Neural progenitor cell (in vitro differentiated cells): ENCODE measurements at places on chromosomes 5 and 9.

DNA sequence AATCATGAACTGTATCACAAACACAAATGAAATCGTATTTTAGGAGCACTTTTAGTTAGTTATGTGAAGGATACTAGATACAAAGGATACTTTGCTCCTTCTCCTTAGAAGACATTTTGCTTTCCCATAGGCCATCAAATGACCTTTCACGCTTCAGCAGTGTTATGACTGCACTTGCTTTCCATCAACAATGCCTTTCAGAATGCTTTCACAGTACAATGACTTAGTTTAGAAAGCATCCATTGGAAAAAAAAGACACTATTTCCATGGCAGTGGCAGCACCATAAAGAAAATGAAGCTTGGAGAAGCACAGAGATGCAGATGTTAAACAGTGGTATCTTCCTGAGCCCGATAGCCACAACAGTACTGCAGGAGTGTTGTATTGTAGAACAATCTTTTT, 203.9 kb downstream of the PCSK1 start:
- no peak for DNase-seq

DNA sequence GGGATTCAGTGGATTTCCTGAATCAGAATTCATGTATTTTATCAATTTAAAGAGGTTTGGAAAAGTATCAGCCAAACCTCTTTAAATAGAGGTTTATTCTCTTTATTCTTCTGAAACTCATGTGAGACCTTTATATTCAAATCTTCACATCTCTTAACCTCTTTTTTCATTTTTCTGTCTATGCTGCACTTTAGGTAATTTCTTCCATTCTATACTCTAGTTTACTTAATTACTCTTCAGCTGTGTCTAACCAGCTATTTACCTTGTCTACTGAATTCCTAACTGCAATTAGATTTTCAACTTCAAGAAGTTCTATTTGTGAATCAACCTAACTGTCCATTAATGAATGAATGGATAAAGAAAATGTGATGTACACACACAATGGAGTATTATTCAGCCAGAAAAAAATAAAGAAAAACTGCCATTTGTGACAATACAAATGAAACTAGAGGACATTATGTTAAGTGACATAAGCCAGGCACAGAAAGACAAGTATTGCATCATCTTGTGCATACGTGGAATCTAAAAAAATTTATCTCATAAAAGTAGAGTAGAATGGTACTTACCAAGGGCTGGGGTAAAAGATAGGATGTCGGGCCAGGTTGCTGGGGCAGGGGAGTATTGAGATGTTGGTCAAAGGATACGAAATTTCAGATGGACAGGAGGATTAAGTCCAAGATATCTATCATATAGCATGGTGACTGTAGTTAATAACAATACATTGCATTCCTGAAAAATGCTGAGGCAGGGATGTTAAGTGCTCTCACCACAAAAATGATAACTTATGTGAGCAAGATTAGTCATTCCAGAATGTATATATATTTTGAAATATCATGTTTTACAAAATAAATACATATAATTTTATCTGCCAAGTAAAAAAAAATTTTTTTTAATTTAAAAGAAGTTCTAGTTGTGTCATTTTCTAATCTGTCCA, 129.5 kb upstream of the LRRTM2 start:
- no peak for DNase-seq

DNA sequence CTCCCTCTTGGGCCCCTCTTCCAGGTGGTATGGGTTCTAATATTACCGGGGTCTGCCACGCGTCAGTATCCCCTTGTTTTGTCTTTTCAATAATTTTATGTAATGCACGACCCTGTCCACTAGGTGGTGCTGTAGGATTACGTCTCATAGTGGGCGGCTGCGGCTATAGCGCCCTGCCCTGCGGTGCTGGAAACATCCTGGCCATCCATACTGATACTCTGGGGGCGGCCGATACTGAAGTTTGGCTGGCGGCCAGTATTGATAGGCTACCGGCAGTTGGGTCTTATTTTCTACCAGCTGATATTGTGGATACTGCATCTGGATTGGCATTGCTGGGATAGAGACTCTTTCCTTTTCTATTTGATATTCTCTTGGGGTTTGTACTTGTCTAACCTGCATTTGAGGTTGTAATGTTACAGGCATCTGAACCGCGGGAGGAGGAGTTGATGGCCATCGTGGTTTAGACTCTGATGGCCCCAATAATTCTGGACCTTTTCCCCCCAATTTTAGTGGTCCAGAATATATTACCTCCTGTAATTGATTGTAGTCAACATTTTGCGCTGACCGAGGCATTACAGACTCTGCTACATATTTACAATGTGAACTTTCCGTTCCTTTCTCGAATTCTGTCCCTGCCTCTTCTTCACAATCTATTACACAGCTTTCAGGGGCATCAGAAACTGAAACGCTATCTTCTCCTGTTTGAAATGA, 3.3 kb upstream of the TMEM141 start:
- peak; percentile 91 for DNase-seq

DNA sequence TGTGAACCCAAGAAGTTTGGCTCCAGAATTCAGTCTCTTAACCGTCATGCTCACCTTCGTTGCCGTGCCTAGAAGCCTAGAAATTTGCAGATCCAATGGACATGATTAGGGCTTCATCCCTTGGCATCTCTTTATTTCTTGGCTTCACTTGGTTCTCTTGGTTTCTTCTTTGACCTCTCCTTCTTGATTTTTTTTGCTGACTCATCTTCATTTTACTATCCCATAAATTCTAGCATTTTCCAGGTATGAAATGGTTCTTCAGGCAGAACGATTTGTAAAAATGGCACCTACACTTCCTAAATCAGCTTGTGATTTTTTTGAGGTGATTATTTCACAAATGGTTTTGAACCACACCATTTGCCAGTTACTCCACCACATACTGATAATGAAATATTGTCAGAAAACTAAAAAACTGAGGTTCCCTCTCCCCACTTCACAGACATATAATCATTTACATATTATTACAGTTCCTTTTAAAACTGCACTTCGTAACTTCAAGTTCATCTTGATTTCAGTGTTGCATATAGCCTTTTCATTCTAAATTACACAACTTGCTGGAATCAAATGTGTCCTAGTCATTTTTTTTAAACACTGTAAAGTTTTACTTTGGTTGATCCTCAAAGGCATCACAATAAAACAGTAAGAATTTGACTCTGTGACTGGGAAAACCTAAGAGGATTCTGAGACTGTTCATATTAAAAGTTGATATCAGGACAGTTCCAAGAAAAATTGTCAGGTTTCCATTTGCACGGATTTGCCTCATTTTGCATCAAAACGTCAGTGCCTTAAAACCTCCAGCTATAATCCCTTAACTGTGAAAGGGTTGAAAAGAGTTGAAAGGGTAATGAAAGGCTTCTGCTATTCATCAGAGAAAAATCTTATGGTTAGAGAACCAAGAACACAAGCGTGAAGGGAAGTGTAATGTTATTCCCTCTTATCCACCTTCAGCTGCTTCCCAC, 8.9 kb upstream of the NREP start:
- no peak for DNase-seq

DNA sequence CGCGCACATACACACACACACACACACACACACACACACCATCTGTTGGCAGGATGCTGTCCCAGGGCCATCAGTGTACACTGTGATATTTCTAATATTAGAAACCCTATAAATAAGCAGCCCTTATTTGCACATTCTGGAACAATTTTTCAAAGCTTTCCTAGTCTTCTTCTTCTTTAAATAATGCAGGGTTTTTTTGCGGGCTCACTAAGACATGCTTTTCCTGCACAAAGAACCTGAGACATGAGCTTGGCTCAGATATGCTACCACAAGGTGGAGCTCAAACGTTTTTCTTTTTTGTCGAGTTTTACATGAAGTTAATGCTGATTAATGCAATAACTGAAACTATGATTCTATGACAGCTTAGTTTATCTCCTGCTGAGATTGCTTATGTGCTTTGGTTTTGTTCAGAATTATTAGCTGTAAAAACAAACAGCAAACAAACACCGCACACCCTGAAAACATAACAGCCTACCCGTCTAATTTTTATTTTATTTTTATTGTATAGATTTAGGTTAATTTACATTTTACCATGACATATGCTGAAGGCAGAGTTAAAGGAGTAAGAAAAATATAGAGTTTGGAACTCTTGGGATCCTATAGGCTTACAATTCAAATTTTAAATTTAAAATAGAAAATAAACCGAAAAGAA, 95.8 kb downstream of the ALDH1A1 start:
- DNase-seq = peak; percentile 46
